ENCODE measurements at places on chromosomes 5 and 9. TPM values are rescaled to one million over a fixed set of nuclear protein-coding genes. Genes with fewer than 3 reads are reported as not detected.

DNA sequence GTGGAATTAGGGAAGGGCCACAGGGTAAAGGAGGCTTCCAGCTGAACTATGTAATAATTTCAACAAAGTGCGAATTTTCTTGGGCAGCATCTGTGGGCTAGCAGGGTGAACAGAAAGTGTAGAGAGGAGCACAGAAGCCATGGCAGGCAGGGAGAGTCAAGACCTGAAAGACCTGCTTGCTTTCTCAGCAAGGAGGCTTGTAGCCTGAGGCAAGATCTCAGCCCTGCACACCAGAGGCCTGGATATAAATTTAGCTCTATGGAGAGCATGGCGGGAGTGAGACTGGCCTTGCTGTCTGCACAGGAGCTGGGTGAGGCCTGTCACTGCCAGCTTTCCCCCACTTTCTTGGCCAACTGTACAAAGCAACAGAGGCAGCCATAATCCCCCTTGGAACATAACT is 32.1 kb upstream of the SH3TC2 start:
- DNase-seq = no peak

GRCh38 chr9:70983723-70984295 is 137.6 kb downstream of the TRPM3 start:
- no peak for DNase-seq

DNA sequence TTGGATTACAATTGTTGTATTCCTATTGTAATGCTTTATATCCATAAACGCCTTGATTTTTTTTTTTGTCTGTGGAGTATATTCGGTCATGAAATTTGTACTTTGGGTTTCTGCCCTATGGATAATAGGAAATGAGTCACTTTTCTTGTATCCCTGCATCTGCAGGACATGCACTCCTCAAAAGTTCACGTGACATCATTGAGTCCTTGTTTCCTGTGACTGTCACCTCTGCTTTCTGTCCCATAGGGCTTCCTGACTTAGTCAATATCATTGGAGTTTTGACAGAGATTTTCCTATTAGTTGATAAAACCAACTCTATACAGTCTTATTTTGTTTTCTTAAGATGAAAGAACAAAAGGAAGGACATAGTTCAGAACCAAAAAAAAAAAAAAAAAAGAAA is 356.3 kb downstream of the MAT2B start:
- no peak for DNase-seq

DNA sequence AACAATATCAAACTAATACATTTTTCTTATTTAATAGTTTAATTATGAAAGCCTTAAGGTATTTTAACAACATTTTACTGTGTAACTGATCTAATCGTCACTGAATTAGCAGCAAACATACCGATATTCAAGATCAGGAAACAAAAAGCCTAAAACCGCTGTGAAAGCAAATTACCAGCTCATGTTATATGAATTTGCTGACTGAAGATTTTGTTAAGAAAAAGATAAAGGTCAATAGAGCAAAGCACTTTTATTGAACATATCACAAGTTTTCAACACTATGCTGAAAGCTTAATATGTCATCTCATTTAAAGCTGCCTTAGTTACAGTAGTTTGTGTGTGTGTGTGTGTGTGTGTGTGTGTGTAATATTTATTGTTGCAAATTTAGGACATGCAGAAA is 1634.9 kb upstream of the NUDT12 start:
- DNase-seq = no peak

DNA sequence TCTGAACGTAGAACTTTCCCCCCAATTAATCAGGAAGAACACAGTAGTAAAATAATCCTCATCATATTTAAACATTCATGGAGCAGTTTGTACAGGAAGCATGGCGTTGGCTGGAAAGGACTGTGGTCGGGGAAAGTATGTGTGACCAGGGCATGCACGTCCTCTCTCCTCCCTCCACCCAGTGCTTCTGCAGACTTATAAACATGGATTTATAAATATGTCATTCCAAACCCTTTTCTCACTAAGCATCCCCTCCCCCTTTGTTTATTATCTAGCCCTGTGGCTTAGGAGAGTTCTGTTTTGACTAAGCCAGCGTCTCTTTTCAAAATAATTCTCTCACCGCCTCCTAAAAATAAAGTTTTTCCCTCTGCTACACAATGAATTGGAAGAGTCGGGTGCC is 70.4 kb upstream of the DAP start:
- no peak for DNase-seq

DNA sequence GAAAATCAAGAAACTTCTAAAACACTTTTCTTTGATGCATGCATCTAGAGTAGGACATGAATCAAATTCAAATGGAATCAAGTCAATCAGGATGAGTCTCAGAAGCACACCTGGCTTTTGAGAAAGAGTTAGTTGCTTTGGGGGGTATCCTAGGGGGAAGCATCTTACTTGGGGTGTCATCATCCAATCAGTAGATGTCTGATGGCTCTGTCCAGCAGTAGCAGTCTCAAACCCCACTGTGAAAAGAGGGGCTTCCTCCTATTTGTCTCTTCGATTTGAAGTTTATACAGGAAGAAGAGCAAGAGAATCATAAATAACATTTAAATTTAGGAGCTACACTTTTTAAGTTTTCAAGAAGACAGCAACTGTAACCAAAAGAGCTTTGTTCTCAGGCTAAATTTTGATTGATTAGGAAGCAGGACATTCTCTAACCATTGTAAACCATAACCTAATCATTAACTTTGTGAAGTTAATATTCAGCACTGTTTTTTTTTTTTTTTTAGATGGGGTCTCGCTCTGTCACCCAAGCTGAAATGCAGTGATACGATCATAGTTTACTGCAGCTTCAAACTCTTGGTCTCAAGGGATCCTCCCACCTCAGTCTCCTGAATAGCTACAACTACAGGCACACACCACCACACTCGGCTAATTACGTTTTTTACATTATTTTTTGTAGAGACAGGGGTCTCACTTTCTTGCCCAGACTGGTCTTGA is 614.7 kb downstream of the CSNK1G3 start:
- DNase-seq = no peak

DNA sequence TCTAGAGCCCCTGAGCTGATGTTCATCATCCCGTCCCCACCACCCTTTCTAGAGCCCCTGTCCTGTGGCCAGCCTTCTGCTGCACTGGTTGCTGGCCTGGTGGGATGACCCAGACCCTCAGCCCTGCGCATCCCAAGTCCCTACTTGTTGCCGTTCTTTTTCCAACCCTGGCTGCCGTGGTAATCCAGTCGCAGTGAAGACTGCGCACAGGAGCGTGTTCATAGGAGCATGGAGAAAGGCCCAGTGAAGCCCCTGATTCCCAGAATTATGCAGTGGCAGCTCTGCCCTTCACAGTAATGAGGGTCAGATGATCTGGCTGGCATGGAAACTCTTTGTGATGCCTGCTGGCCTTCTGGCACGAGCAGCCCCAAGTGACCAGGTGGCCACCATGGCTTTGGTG is 183.3 kb downstream of the CACNA1B start:
- DNase-seq = no peak

DNA sequence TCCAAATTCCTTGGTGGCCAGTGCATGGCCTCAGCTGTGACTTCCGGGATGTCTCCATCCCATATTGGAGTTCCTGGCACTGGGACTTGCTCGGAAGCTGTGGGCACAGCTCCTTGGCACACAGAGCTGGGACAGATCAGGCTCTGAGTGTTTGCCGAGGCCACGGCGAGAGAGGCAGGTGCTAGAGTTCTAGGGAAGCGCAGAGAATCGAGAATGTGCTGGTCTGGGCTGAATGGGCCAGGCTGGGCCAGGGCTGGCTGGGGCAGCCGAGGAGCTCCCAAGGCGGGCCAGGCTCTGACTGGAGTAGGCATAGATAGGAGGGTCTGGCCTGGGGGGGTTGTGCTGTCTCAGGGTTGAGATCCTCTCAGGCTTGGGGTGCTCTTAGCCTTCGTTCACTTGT is 45.4 kb downstream of the HMCN2 start:
- no peak for DNase-seq

DNA sequence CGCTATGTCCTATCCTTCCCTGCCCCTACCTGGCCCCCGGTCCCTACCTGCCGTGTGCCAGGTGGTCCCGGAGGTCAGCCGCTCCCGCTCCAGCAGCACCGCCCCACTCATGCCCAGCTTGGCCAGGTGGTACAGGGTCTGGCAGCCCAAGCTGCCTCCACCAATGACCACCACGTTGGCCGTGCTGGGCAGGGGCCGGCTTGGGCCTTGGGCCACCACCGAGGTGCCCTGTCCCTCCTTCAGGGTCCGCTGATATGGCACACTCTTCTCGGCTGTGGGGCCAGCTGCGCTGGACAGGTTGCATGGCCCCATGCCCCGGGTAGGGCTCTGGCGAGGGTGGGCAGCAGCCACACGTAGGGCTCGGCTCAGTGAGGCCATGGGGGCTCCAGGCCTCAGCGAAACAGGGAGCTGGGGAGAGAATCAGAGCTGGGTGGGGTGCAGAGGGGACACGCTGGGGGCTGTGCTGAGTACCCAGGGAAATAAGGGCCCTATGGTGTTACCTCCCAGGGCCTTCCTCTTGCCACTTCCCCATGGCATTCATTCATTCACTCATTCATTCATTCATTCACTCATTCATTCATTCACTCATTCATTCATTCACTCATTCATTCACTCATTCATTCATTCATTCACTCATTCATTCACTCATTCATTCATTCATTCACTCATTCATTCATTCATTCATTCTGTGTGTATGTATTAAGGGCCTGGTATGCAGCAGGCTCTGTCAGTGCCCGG is 4.2 kb downstream of the SARDH start:
- peak; percentile 71 for DNase-seq

- no peak for DNase-seq
Observed at GRCh38 chr9:71072587-71072986, 48.8 kb downstream of the TRPM3 start.

DNA sequence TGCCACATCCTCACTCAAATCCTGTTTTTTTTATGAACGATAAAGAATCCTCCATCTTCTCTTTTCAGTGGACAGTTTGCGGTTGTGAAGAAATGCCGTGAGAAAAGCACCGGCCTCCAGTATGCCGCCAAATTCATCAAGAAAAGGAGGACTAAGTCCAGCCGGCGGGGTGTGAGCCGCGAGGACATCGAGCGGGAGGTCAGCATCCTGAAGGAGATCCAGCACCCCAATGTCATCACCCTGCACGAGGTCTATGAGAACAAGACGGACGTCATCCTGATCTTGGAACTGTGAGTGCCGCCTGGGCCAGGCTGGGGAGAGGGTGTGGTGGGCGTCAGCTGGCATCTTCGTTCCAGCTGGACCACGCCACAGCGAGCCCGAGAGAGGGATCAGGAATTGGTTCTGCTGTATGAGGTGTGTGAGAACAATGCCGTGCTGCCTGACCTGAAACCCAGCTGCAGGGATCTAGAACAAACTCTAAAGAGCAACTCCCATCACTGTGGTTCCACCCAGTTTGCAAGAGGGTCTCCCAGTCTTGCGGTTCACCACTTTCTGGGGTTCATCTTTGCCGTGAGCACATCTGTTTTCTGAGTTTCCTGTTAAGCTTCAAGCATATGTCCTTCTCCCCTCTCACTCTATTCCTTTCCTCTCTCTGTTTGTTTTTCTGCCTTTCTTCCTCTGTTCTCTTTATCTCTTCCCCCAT is 107.4 kb downstream of the DAPK1 start:
- DNase-seq = no peak

- DNase-seq = no peak
Observed at GRCh38 chr5:174188295-174188694, 142.8 kb downstream of the NSG2 start.

- no peak for DNase-seq
Observed at GRCh38 chr5:124650147-124650561, 96.3 kb downstream of the ZNF608 start.

DNA sequence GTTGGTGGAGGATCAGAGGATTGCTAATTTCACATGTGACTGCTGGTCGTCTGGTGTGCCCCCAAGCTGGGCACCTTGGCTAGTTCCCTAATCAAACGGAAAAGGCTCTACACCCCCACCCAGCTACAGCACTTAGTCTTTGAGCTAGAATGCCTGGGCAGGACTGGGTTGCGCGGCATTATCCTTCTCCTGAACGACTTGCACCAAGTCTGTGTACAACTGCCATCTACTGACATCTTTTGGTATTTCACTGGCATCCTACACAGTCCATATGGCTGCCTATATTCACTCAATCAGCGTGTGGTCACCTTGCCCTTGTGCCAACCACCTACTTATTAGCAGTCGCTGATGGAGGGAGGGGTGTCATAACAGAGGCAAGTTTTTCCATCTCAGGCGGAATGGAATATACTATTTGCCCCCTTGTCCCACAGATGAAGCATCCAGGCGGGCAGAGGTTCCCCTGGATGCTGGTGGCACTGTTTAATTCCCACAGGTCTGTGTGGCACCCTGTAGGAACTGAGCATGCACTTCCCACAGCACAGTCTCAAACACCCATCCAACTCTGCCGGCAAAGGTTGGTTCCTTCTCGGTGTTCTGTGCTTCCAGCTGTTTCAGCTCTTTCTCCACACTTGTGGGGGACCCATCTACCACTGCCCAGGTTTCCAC is 150.1 kb downstream of the OSTF1 start:
- peak; percentile 28 for DNase-seq

DNA sequence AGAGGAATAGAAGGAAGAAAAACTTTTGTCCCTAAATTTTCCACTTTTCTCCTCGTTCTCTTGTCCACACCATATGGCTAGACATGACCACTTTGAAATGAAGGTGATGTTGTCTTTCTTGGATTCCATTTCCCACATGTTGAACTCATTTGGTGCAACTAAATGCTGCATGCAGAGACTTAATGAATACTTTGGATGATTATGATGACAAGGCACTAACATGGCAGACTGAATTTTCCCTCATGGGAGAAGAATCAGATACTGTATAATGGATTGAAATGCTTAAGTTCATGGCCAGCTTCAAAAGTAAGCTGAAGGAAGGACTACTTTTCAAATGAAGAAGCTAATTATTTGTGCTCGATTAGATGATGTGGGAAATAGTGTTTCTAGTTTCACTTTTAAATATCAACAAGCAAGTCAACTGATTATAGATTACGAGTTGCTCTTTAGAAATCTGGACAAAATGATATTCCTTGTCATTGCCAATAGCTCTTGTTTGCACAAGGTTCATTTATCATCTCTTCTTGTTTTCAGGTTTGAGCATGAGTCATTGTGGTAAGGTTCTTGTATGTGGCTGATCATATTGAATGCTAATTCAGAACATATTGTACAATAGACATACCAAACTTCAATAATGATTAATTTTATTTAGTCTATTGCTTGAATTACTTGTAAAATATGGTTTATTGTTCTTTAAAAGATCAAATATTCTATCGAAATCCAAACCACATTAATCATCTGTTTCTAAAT is 501.3 kb upstream of the FTMT start:
- DNase-seq = no peak

- DNase-seq = peak; percentile 77
Observed at GRCh38 chr5:61333321-61333953, 1.4 kb downstream of the ZSWIM6 start.

The NSUN2 gene
- total RNA-seq = 73.1 TPM

The C1QTNF2 gene
- total RNA-seq = not detected

The LECT2 gene
- total RNA-seq = not detected

The RAD17 gene
- total RNA-seq = 39.1 TPM

The PHF24 gene
- total RNA-seq = 0.37 TPM

The CDKN2B-AS1 gene
- 0.07 TPM for total RNA-seq

The QRFP gene
- not detected for total RNA-seq

The SEMA5A gene
- 6.5 TPM for total RNA-seq

The CPLANE1 gene
- total RNA-seq = 4.6 TPM

The TMEM252 gene
- not detected for total RNA-seq

The GABRP gene
- total RNA-seq = 2.2 TPM

The PCDHB16 gene
- 0.07 TPM for total RNA-seq

The CAMK4 gene
- 2.5 TPM for total RNA-seq

The IFNA5 gene
- not detected for total RNA-seq

The PRSS3 gene
- not detected for total RNA-seq

The ACTBL2 gene
- total RNA-seq = not detected
